BJ (cell line): ENCODE measurements at places on chromosomes 1 and 21.

- DNase-seq = no peak
Measured at GRCh38 chr1:198556971-198557370, 16.5 kb upstream of the ATP6V1G3 start.

GRCh38 chr1:156149374-156150332 is 3.7 kb upstream of the SEMA4A start:
- no peak for DNase-seq

- DNase-seq = no peak
Measured at GRCh38 chr1:201894343-201895119, 5.8 kb downstream of the SHISA4 start.

DNA sequence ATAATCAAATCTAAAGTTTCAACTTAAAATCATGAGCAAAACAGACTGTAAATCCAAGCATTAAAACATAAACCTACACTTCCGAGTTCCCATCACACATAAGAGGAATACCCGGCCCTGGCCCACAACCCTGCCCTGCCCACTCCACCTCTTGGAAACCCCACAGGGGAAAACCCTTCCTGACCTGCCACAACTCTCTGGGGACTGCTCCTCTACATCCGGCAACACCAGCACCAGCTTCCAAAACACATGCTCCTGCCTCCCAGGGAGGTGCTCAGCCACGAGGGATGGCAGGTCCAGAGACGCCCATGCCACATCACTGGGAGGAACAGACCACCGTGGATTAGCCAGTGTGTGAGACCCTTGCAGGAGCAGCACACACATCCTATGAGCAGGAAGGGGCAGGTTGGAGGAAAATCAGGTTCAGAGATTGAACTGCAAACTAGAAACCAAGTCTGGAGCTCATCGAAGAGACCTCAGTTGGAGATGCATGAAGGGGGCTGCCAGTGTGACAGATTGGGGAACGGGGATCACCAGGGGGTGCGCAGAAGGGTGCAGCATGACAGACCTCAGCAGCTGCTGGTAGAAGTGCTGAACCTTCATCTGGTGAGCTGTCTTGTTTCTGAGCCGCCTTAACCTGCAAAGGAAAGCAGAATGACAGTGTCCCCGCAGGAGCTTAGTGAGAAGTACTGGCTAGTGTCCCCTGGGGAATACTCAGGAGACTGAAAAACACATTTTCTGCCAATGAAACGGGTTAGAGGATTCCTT is 25.8 kb upstream of the LSS start:
- no peak for DNase-seq

DNA sequence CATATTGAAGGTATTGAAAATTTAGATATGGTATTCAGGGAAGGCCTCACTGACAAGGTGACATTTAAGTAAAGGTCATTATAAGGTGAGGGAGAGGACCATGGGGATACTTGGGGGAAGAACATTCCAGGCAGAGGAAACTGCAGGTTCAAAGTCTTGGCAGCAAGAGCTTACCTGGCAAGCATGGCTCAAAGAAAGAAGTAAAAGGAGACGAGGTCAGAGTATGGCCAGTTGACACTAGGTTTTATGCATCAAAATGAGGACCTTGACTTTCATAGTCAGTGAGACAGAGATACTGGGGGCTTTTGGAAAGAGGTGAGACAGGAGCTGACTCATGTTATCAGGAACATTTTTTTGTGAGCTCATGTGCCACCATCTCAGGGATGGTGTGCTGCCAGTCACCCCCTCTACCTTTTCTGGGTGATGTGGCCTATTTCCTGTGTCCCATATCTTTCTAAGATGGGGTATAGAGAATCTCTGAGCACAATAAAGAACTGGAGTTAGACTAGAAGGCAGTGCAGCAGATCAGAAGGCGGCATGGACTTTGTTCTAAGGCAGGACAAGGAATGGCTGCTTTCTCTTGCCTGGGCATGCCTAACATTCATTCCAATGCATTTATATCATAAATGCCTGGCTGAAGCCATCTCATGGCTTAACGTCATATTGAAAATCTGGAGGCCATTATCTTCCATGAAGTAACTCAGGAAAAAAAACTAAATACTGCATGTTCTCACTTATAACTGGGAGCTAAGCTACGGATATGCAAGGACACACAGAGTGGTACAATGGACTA is 406.7 kb downstream of the NTNG1 start:
- no peak for DNase-seq

GRCh38 chr1:22534951-22535350 is 28.3 kb upstream of the EPHA8 start:
- DNase-seq = no peak

GRCh38 chr1:221837896-221838295 is 96.0 kb upstream of the DUSP10 start:
- no peak for DNase-seq

DNA sequence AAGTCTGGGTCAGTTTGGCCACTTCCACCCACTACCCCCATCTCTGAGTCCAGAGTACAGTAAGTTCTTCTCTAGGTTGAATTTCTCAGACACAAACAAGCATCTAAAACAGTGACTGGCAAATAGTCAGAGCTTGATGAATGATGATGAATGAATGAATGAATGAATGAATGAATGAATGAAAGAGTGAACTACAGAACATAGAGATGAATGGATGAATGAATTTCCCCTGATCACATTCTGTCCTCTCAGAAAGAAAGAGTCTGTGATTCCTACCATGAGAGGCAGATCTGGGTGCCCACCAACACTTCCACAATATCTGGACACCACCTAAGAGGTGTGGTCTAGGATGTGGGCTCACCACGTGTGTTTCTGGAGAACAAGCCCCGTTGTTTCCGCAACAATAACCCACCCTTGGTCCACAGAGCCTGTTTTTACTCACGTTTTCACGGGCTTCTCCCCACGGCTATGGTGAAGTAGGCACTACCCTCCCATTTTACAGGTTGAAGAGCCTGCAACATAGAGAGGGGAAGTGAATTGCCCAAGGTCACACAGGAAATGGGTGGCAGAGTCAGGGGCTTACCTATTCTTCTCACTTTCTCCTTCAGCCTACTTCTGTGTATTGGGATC is 40.2 kb upstream of the IFFO2 start:
- DNase-seq = no peak

GRCh38 chr1:29946057-29946456 is 709.7 kb downstream of the PTPRU start:
- no peak for DNase-seq

DNA sequence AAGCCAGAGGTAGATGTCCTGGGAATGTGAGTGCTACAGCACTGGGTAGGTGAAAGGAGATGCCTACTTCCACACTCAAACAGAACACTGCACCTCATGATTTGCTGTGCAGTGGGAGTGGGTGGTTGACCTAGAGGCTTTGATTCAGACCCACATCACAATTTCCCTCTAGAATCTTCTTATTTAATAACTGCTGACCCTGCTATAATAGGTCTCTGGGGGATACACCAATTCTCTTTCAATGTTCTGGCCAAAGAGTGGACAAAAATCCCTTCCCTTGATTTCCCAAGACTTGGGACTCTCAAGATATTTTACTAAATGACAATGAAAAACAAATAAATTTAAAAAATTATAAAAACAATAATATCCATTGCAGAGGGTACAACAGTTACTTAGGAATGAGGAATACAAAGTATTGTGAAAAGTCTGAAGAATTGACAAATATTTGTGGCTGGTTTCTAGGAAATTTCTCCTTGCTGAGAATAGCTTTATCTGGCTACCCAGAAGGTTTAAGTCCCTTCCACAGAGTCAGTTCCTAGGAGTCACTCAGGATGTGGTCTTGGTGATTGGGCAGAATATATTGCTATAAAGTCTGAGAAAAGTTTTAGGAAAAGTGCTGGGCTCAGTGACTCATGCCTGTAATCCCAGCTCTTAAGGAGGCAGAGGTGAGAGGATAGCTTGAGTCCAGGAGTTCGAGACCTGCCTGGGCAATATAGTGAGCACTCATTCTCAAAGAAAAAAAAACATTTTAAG is 2.4 kb upstream of the FCGR2A start:
- DNase-seq = no peak

DNA sequence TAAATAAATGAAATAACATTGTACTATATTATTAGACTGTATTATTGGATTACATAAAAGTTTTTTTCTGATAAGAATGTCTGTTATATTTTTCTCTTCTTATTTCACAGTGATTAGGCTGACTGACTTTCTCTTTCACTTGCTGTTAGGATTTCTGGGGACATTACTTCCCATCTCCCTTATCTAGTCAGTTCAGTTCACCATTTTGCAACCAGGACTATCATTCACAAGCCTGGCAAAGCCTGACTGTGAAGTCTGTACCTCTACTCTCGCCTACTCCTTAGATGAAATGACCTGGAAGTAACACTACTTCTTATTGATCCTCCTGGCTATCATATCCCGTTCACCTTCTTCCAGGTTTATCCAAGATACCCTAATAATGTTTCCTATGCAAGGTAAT is 676.6 kb downstream of the USP25 start:
- DNase-seq = no peak

DNA sequence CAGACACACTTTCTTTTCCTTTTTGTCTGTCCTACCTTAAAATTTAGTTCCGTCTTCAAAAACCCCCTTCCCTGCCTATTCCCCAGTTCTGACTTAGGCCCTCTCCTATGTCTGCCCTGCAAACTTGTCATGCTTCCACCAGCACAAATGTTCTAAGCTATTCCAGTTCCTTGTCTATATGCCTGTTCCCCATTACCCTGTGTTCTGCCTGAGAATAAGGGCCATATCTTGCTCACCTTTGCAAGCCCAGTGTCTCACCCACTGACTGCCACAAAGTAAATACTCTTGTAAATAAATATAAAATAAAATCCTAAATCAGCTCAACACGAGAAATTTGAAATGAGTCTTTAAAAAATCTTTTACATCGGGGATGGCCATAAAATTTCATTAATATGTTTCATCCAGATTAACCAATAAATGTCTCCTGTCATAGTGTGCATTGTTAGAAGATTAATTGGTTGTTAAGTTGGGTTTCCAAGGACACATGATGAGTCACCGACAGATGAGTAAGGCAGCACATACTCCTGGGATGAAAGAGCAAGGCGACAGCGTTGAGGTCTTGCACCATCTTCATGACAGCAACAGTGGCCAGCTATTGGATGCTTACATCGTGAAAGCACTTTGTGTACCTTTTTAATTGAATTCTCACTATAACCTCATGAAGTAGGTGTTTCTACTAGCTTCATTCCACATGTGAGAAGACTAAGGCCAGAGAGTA is 92.6 kb upstream of the NGF start:
- DNase-seq = peak; percentile 93

- DNase-seq = no peak
Measured at GRCh38 chr1:75908717-75909152, 23.5 kb downstream of the ASB17 start.

DNA sequence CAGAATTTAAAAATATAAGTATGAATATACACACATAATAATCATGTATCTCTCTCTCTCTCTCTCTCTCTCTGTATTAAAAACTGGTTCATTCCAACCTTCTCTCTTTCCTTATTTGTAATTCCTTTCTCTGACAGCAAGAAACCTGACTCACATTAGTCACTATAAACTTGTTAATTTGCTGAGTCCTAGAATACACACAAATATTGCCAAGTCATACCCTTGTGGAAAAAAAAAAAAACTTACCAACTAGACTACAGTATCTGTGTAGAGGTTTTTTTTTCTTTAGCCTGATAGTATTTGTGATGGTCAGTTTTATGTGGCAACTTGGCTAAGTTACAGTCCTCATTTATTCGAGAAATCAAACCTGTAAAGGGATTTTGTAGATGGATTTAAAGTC is 26.3 kb upstream of the NHLH2 start:
- no peak for DNase-seq

DNA sequence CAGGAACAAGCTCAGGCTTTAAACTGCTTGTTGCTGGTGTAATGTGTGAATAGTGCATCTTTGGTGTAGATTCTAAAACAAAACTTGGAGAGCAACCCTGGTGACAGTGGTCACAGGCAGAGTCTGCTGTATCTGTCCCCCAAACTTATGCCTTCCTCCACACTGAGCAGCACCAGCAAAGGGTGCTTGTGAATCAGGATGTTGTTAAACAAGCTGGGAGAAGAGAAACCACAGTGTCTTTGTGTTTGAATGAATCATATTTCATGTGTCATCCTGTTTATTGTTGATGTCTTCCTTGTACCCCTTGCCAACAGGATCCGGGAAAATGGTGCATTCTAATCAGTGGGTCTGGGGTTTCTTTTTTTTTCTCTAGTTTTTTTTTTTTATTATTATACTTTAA is 91.9 kb upstream of the COG2 start:
- no peak for DNase-seq

- no peak for DNase-seq
Measured at GRCh38 chr1:233022246-233022645, 71.8 kb downstream of the NTPCR start.

GRCh38 chr1:183689762-183690204 is 36.7 kb upstream of the APOBEC4 start:
- DNase-seq = no peak

DNA sequence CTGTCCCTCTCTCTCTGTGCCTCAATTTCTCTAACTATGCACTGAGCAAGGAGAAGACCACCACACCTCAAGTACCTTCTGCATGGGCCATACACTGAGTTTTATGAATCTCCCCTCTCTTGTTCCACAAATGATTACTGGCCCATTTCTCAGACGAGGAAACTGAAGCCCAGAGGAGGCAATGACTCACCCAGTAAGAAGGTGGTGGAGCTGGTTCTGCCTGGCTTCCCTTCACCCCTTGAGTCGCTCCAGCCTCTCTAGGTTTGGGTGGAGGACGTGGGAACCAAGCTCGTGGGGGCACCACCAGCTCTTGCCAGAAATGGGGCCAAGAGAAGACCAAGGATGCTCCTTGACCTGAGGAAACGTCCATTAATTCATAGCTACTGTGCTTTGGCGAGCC is 21.3 kb upstream of the RUNX3 start:
- DNase-seq = no peak

GRCh38 chr1:50103615-50104081 is 5.1 kb upstream of the ELAVL4 start:
- DNase-seq = no peak

GRCh38 chr1:191993549-191993948 is 164.7 kb upstream of the RGS18 start:
- DNase-seq = no peak

GRCh38 chr1:159923203-159924024 is 1.9 kb downstream of the TAGLN2 start:
- DNase-seq = peak; percentile 55

DNA sequence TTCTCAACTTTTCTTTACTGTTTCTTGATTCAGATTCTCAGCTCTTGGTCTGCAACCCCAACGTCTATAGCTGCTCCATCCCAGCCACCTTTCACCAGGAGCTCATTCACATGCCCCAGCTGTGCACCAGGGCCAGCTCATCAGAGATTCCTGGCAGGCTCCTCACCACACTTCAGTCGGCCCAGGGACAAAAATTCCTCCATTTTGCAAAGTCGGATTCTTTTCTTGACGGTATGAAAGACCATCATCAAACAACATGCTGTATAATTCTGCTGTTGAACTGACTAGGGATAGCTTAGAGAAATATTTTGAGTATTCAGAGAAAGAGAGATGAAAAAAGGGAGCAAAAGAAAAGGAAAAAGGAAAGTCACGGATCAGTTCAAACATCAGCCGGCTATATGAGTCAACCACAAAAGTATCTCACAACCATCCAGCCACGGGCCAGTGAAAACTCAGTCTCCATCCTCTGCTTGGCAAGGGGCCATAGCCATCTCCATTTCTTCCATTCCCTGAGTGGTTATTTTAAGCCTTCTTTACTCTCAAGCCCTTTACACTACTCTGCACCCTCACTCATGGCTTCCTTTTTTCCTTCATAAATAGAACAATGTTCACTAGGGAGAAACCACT is 14.1 kb downstream of the DNASE2B start:
- DNase-seq = no peak
